ENCODE measurements at places on chromosomes 6 and 20.

DNA sequence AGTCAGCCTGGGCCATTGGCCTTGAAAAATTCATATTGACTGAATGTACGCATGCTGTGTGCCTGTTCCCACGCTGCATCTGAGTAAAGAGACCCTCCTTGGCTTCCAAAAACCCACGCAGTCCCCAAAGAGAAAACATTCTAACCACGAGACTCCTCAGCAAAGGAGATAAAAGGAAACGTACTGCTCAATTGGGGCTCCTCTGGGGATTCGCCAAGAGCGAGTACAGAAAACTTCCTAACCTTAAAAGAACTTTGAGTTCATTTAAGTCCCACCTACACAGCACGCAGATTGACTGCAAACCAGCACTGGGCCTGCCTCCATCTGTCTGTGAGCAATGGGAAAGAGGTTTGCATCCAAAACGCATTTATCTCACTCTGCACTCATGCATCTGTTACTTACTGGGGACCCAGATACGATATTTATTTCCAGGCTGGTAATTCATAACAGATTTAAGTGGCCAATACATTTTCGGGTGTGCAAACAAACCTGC lies 505.9 kb upstream of the CHD6 start:
- no peak for DNase-seq

DNA sequence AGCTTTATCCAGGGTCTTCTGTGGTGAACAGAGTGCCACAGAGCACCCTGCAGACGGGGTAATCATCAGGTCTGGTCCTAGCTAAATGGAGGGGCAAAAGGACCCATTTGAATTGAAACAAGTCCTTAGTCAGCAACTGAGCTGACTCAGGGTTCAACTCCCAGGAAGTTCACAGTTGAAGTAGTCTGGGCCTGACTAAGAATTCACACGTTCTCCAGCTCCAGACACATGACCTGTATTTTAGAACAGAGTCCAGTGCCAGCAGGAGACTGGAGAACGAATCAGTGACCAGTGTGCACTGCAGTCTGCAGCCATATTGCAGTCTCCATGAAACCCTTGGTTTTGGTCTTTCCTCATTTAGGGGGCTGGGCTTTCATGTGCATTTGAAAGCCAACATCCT lies 85.2 kb downstream of the ELOVL4 start:
- DNase-seq, result no peak

- no peak for DNase-seq
Observed at GRCh38 chr6:143621159-143621873, 56.4 kb upstream of the PHACTR2 start.

DNA sequence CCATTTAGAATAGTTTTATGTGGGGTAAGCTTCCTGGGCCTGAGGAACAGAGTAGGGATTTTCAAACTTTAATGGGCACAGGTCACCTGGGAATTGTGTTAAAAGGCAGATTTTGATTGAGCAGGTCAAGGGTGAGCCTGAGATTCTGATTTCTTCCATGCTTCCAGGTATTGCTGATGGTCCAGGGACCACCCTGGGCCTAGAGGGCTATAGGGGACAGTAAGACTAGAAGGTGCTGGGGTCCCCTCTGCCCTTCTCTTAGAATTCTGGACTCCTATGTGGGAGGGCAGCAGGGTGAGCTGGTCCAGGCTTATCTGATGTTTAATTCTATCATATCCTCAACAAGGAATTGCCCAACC lies 2.6 kb downstream of the DDR1 start:
- no peak for DNase-seq

DNA sequence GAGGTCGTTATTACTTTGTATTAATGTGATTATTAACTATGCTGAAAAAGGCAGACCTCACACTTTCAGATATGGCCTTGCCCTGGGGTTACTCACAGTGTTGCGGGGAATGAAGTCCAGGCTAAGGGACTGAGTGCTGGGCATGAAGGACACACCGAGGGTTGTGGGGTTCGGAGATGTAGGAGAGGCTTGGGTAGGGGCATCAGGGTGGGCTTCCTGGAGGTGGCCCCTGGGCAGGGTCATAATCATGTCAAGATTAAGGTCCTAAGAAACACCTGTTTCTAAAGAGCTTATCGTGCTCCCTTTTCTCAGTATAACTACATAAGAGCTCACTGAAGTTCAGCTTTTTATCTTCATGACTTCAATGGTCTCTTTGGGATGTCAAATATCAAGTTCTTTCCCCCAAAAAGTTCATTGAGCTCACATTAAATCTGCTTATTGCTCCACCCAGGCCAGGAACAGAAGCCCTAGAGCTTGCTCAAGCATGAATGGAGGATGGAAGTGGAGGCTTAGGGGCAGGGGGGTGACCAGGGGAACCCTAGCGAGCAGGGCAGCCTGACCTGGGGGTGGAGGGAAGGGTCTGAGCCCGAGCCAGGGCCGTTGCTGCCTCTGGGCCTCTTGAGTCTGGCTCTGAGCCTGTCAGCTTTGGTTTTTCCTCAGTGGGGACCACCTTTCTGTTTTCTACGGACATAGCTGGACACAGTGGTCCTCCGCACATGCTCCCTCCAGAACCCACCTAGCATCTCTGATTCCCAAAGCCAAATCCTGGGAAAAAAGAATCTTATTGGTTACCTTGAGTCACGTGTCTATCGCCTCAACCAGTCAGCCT lies 37.3 kb upstream of the TGM2 start:
- DNase-seq, result no peak

GRCh38 chr6:13461307-13461706 lies 26.1 kb downstream of the GFOD1 start:
- DNase-seq, result no peak

DNA sequence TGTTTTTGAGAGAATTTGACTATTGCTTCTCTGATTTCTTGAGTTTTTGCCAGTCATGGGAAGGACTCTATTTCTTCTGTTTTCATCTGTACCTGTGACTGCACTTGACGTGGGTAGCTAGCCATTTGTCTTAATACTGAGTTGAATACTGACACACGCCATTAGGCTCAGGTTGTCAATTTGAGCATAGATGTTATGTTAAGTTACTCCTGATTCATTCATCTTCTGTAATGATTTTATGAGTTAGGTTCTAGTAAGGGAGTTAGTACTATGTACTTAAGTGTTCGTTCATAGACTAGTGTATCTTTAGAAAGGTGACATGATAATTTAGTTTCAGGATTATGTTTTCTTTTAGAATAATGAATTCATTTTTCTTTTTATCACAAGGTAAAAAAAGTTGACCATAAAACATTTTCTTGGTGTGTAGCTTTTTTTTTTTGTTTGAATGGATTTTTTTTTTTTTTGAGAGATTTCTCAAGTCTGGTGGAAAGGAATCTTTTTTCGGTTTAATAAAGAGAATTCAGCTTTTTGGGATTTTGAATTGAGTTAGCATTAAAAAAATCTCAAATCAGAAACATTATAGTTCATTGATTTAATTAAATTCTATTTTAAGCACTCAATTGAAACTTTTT lies 1.7 kb downstream of the AFDN start:
- no peak for DNase-seq

DNA sequence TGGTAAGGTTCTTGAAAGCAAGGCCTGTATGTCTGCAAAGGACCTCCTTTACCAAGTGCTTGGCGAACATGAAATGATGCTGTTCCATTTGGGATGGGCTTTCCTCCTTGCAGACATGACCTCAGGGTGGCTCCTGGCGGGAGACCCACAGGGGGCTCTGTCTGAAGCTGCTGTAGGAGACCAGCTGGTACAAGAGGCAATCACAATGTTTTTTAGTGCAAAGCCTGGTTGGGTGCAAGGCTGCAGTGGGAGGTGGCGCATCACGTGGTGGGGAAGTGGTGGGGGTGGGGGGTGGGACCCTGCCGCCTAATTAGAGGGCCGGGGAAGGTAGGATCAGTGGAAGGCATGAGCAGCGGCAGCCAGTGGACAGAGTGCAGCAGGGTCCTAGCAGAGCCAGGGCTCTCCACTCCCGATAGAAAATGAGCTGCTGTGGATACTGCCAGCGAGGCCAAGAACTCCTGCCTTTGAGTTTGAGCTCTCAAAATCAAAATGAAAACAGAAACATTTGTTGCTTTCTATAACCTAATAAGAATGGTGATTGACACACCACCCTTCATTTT lies 9.1 kb upstream of the ARMC2 start:
- no peak for DNase-seq

- DNase-seq, result no peak
Observed at GRCh38 chr6:22582417-22583205, 13.2 kb downstream of the HDGFL1 start.

- no peak for DNase-seq
Observed at GRCh38 chr20:17785007-17785406, 85.2 kb downstream of the BANF2 start.

GRCh38 chr6:169153401-169153800 lies 100.2 kb downstream of the THBS2 start:
- no peak for DNase-seq

- no peak for DNase-seq
Observed at GRCh38 chr6:109927052-109927451, 51.1 kb upstream of the GPR6 start.

- DNase-seq, result no peak
Observed at GRCh38 chr6:22072949-22073348, 223.9 kb downstream of the PRL start.

GRCh38 chr20:10954137-10954840 lies 280.5 kb upstream of the JAG1 start:
- DNase-seq, result no peak

DNA sequence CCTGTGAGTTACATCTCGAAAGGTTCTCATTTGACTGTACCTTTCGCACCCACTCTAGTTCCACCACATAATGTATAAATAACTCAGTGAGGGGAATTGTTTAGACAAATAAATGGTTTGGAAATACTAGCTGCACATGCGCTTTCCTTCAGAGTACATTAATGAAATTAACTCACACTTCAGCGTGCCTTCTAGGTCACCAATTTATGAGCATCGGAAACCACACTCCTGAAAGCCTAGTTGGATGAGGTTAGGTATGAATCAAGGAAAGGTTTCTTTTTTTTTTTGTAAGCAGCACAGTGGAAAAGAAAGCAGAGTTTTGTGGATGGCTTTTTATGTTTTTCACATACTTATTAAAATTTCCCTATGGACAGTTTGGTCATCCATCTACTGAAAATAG lies 247.8 kb upstream of the TCF21 start:
- no peak for DNase-seq

GRCh38 chr6:65229825-65230224 lies 477.2 kb downstream of the EYS start:
- no peak for DNase-seq

GRCh38 chr6:164692772-164693510 lies 616.5 kb downstream of the C6orf118 start:
- DNase-seq, result no peak

GRCh38 chr6:128487746-128488145 lies 32.7 kb downstream of the PTPRK start:
- no peak for DNase-seq

GRCh38 chr20:1627200-1627550 lies 7.4 kb upstream of the SIRPB1 start:
- DNase-seq, result no peak

GRCh38 chr6:163335671-163336545 lies 78.6 kb upstream of the QKI start:
- DNase-seq, result no peak

GRCh38 chr6:5084781-5085647 lies at the start of gene PPP1R3G:
PPP1R3G (plus strand) TSS chr6:5085341; CDS start chr6:5085486, 145 bp downstream.
- DNase-seq, result no peak

DNA sequence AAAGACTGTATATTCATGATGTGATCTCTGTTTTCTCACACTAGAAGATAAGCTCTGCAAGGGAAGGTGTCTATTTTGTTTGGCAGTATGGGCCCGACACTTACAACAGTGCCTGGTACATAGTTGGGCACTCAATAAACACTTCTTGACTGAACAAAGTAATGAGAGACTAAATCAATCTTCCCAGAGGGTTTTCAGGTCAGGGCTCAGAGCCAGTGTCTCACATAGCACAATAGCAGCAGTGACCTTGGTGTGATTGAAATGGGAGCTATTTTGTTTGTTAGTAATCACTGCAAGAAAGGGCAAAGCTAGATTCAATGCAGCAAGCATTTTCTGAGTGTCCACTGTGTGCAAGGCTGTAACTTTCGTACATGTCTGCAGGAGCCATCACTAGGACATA lies 26.4 kb upstream of the GCM1 start:
- no peak for DNase-seq

- DNase-seq, result no peak
Observed at GRCh38 chr6:168216751-168217191, 102.8 kb downstream of the DACT2 start.

GRCh38 chr20:53940907-53941545 lies 129.4 kb downstream of the BCAS1 start:
- no peak for DNase-seq

GRCh38 chr6:158707821-158708195 lies 58.0 kb downstream of the SYTL3 start:
- no peak for DNase-seq

- DNase-seq, result no peak
Observed at GRCh38 chr6:38599261-38599660, 40.5 kb downstream of the BTBD9 start.

GRCh38 chr20:47669152-47669425 lies 116.2 kb downstream of the SULF2 start:
- no peak for DNase-seq

DNA sequence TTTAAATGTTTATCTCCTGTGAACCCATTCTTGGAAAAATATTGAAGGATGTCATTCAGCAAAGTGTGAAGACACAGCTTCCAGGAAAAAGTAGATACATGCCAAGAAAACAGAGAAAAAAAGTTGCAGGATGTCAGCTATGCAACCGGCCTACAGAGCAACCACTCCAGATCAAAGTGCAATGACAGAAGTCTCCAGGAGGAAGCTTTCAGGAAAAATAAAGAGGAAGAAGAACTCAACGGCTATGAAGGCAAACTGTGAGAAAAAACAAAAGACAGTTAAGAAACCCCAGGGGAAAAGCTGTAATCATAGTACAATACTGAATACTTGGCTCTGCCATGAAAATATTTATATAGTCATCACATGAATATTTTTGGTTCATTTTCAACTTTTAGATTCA lies 30.6 kb downstream of the REPS1 start:
- no peak for DNase-seq

DNA sequence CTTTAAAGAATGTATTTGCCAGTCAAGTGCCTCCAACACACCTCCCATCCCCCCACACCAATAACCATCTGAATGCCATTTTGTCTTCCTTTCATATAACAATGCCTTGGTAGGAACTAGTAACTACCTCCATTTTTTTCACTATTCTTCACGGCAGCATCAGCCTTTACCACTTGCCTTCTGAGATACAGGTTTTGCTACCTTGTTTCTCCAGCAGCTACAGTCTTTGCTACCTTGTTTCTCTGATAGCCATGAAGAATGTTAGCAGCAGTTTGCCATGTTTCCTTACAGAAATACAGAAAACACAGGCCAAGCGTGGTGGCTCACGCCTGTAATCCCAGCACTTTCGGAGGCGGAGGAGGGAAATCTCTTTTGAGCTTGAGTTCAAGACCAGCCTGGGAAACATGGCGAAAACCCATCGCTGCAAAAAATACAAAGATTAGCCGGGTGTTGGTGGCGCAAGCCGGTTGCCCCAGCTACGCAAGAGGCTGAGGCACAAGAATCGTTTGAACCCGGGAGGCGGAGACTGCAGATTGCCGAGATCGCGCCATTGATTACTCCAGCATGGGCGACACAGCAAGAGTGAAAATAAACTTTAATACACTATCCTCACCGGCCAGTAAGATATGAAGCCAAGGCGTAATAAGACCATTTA lies 100.9 kb downstream of the HFE start:
- DNase-seq, result no peak
